ENCODE measurements at places on chromosomes 12 and 14. TPM values are rescaled to one million over a fixed set of nuclear protein-coding genes. Genes with fewer than 3 reads are reported as not detected.

SPTLC2 gene
- 51.1 TPM for total RNA-seq

ANP32D gene
- not detected for total RNA-seq

DDX54 gene
- 21.4 TPM for total RNA-seq

CCDC38 gene
- 0.27 TPM for total RNA-seq

KLRK1 gene
- 1.2 TPM for total RNA-seq

MYH7 gene
- 69.1 TPM for total RNA-seq

TTC6 gene
- total RNA-seq = 0.88 TPM

LRP1 gene
- total RNA-seq = 254 TPM

HOTAIR gene
- not detected for total RNA-seq

ASPG gene
- total RNA-seq = 2.4 TPM

SPX gene
- total RNA-seq = 6.8 TPM

LRIG3 gene
- 107 TPM for total RNA-seq

GUCY2C gene
- 0.11 TPM for total RNA-seq

ACRBP gene
- total RNA-seq = 0.49 TPM

ARPC3 gene
- 195 TPM for total RNA-seq

NYNRIN gene
- 47.5 TPM for total RNA-seq

STAB2 gene
- total RNA-seq = 1.3 TPM

GPRC5D gene
- total RNA-seq = not detected

IL26 gene
- not detected for total RNA-seq

SIX1 gene
- total RNA-seq = 11.8 TPM

EML5 gene
- total RNA-seq = 45.7 TPM

PARPBP gene
- 10.6 TPM for total RNA-seq

GLS2 gene
- total RNA-seq = 4.1 TPM

PAPLN gene
- 7.0 TPM for total RNA-seq

TBC1D30 gene
- 17.1 TPM for total RNA-seq
